ENCODE measurements at places on chromosomes 2 and 18.

DNA sequence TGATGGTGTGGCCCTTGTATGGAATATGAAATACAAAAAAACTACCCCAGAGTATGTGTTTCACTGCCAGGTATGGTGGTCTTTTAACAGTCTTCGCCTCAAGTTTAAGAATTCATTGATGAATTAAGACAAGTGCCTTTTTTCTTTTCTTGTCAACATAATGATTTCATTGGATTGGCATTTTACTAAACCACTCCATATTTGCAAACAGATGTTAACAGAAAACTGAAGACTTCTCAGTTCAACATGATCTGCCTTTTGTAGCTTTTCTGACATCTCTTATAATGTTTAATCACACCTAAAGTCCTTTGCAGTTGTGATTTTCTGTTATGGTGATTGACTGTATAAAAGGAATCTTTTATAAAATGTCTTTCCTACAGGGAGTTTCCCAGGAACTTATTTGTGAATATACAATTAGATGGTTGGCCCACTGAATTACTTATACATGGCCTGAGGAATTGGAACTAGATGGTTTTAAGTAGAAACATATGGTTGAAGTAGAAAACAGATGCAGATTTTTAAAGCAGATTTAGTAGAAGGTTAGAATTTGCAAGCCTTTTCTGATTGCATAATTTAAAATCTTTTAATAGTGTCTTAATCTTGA, 39.7 kb downstream of the DYNC1I2 start:
- DNase-seq, result peak; percentile 18

- DNase-seq, result no peak
Measured at GRCh38 chr18:69175681-69176080, 225.0 kb upstream of the DOK6 start.

DNA sequence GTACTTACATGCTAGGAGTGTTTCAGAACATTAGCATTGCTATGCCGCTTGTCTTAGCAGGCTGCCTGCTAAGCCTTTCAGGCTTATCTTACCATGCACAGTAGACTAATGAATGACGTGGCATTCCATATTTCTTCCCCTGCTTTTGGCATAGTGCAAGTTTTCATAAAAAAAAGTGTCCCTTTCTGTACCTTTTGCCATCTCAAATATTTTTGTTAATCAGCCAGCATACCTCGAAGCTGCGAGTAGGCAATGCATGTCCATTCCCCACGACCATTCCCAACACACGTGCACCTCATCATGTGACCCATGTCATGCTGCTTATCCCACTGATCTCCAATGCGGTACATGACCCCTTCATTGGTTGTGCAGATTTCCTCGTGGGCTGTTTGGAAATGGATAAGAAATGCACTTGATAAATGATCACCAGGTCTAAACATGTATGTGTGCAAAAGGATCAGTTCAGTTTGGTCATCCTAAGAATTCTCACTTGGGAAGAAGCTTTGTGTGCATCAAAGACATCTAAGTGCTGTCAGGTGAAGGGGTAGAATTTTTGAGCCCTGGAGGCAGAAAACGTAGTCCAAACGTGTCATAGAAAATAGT, 13.9 kb downstream of the FN1 start:
- no peak for DNase-seq

DNA sequence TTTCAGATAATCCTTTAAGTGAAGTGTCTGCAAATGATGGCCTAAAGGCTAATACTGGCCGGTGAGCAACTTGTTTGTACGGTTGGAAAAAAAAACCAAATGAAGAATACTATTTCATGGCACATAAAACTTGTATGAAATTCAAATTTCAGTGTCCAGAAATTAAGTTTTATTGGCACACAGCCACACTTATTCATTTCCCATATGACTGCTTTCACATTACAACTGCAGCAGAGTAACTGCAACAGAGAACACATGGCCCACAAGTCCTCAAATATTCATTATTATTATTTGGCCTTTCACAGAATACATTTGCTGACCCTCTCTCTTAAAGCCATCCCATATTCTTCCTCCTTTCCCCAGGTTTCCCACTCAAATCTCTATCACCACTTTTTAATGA, 1268.6 kb downstream of the LRP1B start:
- DNase-seq, result no peak
